ENCODE measurements at places on chromosomes 4 and X.

GRCh38 chrX:115906276-115906675 lies 264.3 kb upstream of the AGTR2 start:
- DNase-seq, result no peak

GRCh38 chrX:110025395-110025794 lies 22.5 kb downstream of the TMEM164 start:
- no peak for DNase-seq

DNA sequence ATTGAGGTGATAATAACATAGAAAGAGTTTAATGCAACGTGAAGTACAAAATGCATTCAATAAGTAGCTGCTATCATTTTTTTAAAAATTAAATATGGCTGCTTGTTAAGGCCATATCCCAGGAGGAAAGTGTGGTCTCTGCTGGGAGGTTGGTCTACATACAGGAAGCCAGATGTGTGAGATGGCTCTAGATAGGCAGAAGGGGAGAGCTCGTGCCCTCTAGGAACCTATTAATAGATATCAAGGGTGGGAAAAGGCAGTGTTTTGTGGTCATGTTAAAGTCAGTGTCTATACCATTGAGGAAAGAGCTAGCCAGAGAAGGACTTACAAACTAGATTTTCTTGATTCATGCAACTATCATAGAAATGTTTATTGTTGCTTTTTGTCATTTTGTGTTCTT lies 140.5 kb downstream of the KLHL8 start:
- no peak for DNase-seq

- DNase-seq, result no peak
Observed at GRCh38 chrX:108299101-108299591, 139.1 kb downstream of the COL4A6 start.

DNA sequence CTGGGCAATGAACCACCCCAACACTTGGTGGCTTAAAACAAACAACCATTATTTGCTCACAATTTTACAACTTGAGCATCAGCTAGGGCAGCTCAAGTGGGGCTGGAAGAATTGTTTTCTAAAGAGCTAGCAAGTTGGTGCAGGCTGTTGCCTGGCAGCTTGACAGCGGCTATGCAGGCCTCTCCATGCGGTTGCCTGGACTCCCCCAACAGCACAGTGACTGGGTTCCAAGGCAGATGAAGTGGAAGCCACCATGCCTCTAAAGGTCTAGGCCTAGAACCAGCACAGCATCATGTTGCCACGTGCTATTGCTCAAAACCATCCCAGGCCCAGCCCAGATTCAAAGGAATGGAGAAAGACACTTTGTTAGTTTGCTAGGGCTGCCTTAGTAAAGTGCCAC lies 114.8 kb downstream of the BCOR start:
- DNase-seq, result no peak

- DNase-seq, result peak; percentile 28
Observed at GRCh38 chr4:183838987-183839712, 66.0 kb upstream of the STOX2 start.
